ENCODE measurements at places on chromosomes 12 and 14.

DNA sequence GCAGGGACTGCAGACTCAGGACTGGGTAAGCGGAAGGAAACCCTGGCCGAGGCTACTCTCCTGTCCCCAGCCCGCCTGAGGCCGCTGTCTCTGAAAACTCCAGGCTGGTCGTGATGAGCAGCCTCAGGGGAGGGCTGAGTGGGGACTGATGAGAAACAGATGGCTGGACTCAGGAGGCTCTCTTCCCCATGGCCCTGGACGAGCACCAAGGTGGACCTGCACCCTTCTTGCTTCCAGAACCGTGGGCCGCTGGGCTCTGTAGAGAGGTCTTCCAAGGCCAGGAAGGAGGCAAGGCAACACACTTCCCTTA, 1.1 kb downstream of the TEX22 start:
- H3K4me3 ChIP-seq = no peak overlapping the region
- no peaks in the 10 kb centered on the region for H3K27me3 ChIP-seq
- DNase-seq = no peak
- H3K36me3 ChIP-seq = peaks cover 7% of the 10 kb centered on the region
- H3K4me1 ChIP-seq = peaks cover 25% of the 10 kb centered on the region
- H3K27ac ChIP-seq = no peak overlapping the region

- H3K27me3 ChIP-seq = no peaks in the 10 kb centered on the region
- H3K36me3 ChIP-seq = peaks cover 78% of the 10 kb centered on the region
- no peak for DNase-seq
- no peak overlapping the region for H3K4me3 ChIP-seq
These were observed 27.6 kb downstream of the TDP1 start for GRCh38 chr14:89983375-89983774.

DNA sequence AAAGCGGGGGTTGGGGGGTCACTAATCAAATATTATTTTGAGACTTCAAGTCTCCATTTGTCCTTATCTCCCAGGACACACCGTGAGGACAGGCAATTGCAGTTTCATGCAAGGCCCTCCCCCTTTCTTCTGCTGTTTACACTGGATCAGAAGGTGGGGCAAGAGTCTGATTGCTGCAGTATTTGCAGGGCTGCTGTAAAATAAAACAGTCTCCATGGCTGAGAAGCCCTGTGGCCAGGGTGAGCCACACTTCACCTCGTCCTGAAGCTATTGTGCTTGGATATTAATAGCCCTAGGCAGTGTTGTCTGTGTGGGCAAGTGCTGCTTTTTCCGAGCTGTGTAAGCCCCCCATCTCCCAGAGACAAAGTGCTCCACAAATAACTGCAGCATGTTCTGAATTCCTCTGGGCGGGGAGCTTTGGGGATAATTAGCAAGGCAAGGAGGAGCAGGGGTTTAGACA, 187.4 kb upstream of the NTF3 start:
- no peaks in the 10 kb centered on the region for H3K36me3 ChIP-seq
- no peak overlapping the region for H3K4me3 ChIP-seq
- no peaks in the 10 kb centered on the region for H3K4me1 ChIP-seq
- no peak for DNase-seq

DNA sequence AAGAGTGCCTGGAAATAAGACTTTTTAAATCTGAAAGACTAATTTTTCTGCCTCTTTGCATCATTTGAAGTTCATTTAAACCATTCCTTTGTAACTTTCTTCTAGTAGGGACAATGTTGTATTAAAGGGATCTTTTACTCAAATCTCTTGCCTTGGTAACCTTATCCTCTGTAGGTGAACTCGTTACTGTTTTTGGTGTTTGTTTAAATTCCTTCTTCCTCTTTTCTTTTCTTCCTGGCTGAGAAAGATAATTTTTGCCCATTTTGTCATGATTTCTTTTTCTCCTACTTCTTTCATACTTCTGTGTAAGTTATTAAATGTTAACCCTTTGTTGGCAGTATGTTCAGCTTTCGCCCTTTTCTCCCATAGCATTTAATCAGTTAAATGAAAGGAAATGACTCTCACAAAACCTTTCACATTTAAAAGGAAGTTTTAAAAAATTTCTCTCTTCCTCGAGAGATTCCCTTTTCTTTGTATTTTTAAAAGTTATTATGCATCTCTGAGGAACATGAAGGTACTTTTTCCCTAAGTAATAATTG, 10.3 kb downstream of the VEZT start:
- DNase-seq = no peak
- H3K4me3 ChIP-seq = no peak overlapping the region
- H3K4me1 ChIP-seq = no peaks in the 10 kb centered on the region
- H3K27me3 ChIP-seq = no peaks in the 10 kb centered on the region
- H3K27ac ChIP-seq = no peak overlapping the region
- H3K36me3 ChIP-seq = peaks cover 12% of the 10 kb centered on the region

GRCh38 chr14:86604561-86604960, 1074.6 kb downstream of the FLRT2 start:
- no peak overlapping the region for H3K27ac ChIP-seq
- H3K36me3 ChIP-seq = no peaks in the 10 kb centered on the region
- H3K27me3 ChIP-seq = no peaks in the 10 kb centered on the region
- no peaks in the 10 kb centered on the region for H3K4me1 ChIP-seq
- DNase-seq = no peak

- H3K4me3 ChIP-seq = no peak overlapping the region
- no peaks in the 10 kb centered on the region for H3K4me1 ChIP-seq
- H3K27me3 ChIP-seq = no peaks in the 10 kb centered on the region
- no peaks in the 10 kb centered on the region for H3K36me3 ChIP-seq
- no peak overlapping the region for H3K27ac ChIP-seq
These were observed 141.0 kb downstream of the GRIP1 start for GRCh38 chr12:66537876-66538275.

DNA sequence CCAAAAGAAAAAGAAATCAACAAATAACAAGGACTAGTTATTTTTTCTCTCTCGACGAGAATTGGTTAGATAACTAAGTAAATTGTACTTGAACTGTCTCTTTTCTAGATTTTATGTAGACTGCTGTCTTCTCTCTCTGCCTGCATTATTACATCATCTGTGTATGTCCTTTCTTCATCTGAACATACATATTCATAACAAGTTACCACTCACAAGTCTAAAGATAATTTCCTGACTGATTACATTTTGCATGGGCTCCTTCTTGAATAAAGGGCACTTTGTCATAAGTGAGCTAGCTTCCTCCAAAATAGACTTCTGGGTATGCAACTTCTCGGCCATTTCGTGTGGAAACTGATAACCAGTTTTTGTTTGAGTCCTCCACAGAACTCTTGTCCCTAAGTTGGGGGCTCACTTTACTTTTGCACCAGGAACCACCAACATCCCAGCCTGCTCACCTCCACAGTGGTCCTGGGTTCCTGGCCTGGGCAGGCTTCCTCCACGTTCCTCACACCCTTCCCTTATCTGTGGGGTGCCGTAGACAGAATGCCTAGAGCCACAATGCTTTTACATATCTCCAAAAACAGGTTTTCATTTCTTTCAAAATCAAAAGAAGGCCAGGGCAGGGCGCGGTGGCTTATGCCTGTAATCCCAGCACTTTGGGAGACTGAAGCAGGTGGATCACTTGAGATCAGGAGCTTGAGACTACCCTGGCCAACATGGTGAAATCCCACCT, 6.2 kb upstream of the DDX47 start:
- no peaks in the 10 kb centered on the region for H3K27me3 ChIP-seq
- no peak overlapping the region for H3K4me3 ChIP-seq
- H3K4me1 ChIP-seq = peaks cover 52% of the 10 kb centered on the region
- H3K27ac ChIP-seq = peak overlapping the region; percentile 90
- no peaks in the 10 kb centered on the region for H3K36me3 ChIP-seq

- H3K27me3 ChIP-seq = peaks cover 1% of the 10 kb centered on the region
- no peaks in the 10 kb centered on the region for H3K36me3 ChIP-seq
- H3K4me1 ChIP-seq = no peaks in the 10 kb centered on the region
- H3K27ac ChIP-seq = no peak overlapping the region
- H3K4me3 ChIP-seq = no peak overlapping the region
- DNase-seq = no peak
These were observed 141.6 kb upstream of the PELI2 start for GRCh38 chr14:55976655-55977054.

- H3K27ac ChIP-seq = no peak overlapping the region
- no peaks in the 10 kb centered on the region for H3K36me3 ChIP-seq
- DNase-seq = no peak
- no peaks in the 10 kb centered on the region for H3K4me1 ChIP-seq
These were observed 157.1 kb downstream of the PHLDA1 start for GRCh38 chr12:75874441-75874840.

DNA sequence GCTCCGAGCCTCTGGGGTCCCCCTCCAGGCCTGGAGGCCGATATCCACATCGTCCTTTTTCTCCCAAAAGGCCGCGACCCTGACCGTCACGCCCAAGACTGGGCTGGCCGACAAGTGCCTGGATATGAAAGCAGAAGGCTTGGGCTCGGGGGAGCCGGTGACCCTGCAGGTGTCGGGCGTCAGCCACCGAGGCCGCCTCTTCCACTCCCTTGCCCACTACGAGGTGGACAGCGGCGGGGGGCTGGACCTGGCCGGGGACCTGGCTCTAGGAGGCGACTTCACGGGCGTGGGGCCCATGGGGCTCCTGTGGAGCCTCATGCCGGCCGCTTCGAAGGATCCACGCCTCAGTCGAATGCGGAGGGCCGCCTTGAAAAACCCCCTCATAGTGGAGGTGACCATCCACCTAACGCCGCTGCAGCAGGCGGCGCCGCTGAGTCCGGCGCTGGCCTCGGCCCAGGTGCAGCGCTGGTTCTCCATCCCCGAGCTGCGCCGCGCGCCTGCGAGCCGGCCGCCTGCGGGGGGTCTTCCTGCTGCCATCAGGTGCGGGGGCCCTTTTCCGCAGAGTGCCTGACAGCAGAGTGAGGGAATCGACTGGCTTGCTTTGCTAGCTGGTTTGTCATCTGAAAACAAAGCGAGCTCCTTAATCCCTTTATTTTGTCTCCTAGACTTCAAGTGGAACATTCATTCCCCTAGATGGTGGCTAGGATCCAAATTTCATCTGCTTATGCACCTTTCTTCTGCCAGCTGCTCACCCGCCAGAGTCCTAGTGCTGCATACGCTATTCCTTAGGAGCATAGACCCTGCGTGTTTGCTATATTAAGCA, 10.6 kb upstream of the DNAL1 start:
- H3K4me1 ChIP-seq = peaks cover 14% of the 10 kb centered on the region
- no peak for DNase-seq
- H3K27me3 ChIP-seq = peaks cover 6% of the 10 kb centered on the region

GRCh38 chr14:55761651-55762050, 181.6 kb downstream of the KTN1 start:
- no peaks in the 10 kb centered on the region for H3K36me3 ChIP-seq
- no peak for DNase-seq
- H3K27ac ChIP-seq = no peak overlapping the region
- no peaks in the 10 kb centered on the region for H3K4me1 ChIP-seq

DNA sequence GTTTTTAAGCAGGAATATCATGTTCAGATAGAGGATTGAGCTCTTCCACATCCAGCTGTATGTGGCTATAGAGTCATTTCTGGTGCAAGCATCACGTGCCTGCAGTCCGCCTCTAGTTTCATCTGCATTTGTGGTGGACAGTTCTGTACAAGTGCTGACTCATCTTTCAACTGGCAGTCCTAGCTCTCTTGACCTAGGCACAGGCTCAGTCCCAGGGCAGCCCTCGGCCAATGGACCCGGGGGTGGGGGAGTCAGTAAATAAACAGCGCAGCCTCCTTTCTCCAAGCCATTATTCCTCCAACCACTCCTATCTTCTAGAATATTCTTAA, 41.8 kb upstream of the FRMD6 start:
- H3K27ac ChIP-seq = no peak overlapping the region
- H3K36me3 ChIP-seq = no peaks in the 10 kb centered on the region
- no peak overlapping the region for H3K4me3 ChIP-seq
- no peaks in the 10 kb centered on the region for H3K4me1 ChIP-seq
- peaks cover 2% of the 10 kb centered on the region for H3K27me3 ChIP-seq

GRCh38 chr12:127284870-127285431, 982.0 kb upstream of the TMEM132C start:
- no peaks in the 10 kb centered on the region for H3K27me3 ChIP-seq
- no peak overlapping the region for H3K27ac ChIP-seq
- H3K36me3 ChIP-seq = no peaks in the 10 kb centered on the region
- H3K4me3 ChIP-seq = no peak overlapping the region
- DNase-seq = no peak

DNA sequence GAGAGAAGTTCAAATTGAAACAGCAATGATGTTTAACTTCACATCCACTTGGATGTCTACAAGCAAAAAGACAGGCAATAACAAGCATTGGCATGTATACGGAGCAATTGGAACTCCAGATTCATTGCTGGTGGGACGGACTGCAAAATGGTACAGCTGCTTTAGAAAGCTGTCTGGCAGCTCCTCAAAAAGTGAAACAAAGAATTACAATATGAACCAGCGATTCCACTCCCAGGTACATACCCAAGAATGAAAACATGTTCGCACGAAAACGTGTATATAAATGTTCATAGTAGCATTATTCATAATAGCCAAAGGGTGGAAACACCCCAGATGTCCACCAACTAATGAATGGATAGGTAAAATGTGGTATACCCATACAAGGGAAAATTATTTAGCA, 125.7 kb downstream of the HMGA2 start:
- no peak for DNase-seq
- H3K4me1 ChIP-seq = no peaks in the 10 kb centered on the region
- no peak overlapping the region for H3K27ac ChIP-seq
- no peaks in the 10 kb centered on the region for H3K36me3 ChIP-seq

GRCh38 chr12:105681341-105681740, 350.9 kb downstream of the C12orf75 start:
- H3K27ac ChIP-seq = no peak overlapping the region
- no peaks in the 10 kb centered on the region for H3K4me1 ChIP-seq
- no peaks in the 10 kb centered on the region for H3K36me3 ChIP-seq
- DNase-seq = no peak

- no peak overlapping the region for H3K27ac ChIP-seq
- no peaks in the 10 kb centered on the region for H3K27me3 ChIP-seq
- DNase-seq = no peak
- H3K4me1 ChIP-seq = no peaks in the 10 kb centered on the region
These were observed 105.1 kb upstream of the MAP1LC3B2 start for GRCh38 chr12:116454076-116454475.

GRCh38 chr12:104747955-104748354, 210.1 kb downstream of the SLC41A2 start:
- H3K27me3 ChIP-seq = no peaks in the 10 kb centered on the region
- H3K4me1 ChIP-seq = peaks cover 42% of the 10 kb centered on the region
- H3K4me3 ChIP-seq = peak overlapping the region; percentile 48
- H3K27ac ChIP-seq = peak overlapping the region; percentile 47
- peak; percentile 57 for DNase-seq
- no peaks in the 10 kb centered on the region for H3K36me3 ChIP-seq

- H3K27me3 ChIP-seq = no peaks in the 10 kb centered on the region
- H3K36me3 ChIP-seq = no peaks in the 10 kb centered on the region
- H3K4me1 ChIP-seq = no peaks in the 10 kb centered on the region
These were observed 21.1 kb downstream of the RASSF8 start for GRCh38 chr12:25979563-25979962.

DNA sequence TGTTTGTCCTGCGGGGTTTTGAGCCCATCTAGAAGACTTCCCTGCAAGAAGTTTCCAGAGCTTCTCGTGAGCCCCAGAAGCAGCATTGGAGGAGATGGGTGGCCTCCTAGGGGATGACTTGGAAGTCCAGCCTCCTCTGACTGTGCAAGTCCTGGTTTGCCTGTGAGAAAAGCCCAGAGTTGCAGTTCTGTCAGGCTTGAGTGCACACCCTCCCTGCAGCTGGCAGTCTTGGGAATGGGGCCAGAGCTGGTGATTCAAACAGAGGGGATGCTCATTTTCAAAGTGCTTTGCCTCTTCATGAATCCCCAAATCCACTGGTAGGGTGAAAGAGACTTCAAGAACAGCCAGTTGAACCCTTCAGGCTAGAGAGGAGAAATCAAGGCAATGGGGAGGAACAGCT, 3.9 kb upstream of the PPP1R1A start:
- DNase-seq = no peak
- peaks cover 3% of the 10 kb centered on the region for H3K4me1 ChIP-seq
- peaks cover 14% of the 10 kb centered on the region for H3K27me3 ChIP-seq
- H3K36me3 ChIP-seq = no peaks in the 10 kb centered on the region
- H3K4me3 ChIP-seq = no peak overlapping the region

Measured in CD4-positive, CD25-positive, alpha-beta regulatory T cell (primary cell).